Colonic mucosa (tissue), 4 donors: ENCODE measurements at places on chromosomes 13 and 19.

GRCh38 chr13:84417416-84417815 is 535.1 kb upstream of the SLITRK1 start:
- DNase-seq, result no peak

- DNase-seq, result no peak
These were observed 484.2 kb upstream of the SLITRK1 start for GRCh38 chr13:84366506-84366905.

- no peak for DNase-seq
These were observed 2.0 kb downstream of the EPN1 start for GRCh38 chr19:55676889-55677505.

DNA sequence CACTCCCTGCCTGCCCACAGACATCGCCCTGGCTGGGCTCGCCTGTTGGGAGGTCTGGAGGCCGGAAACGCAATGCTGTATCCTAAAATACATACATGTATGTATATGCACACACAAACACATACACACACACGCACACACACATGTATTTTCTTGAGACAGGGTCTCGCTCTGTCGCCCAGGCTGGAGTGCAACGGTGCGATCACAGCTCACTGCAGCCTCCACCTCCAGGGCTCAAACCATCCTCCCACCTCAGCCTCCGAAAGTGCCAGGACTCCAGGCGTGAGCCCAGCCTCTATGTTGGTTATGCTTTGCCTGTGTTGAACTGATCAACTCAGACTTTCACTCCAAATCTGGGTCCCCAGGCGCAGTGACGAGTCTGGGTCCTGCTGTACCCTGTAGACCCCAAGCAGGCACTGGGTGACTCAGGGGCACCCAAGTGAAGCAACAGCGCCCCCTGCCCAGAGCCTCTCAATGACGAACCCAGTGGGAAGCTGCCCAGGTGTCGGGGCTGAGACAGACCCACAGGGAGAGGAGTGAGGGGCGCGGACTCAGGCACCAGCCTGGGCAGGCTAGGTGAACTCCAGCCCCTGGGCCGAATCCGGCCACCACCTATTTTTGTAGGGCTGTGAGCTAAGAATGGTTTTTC is 27.4 kb upstream of the CACTIN start:
- DNase-seq, result no peak

GRCh38 chr13:48318821-48319511 is 15.4 kb downstream of the RB1 start:
- DNase-seq, result peak; percentile 52

- DNase-seq, result no peak
These were observed 1241.5 kb upstream of the MIR17HG start for GRCh38 chr13:90105849-90106496.

DNA sequence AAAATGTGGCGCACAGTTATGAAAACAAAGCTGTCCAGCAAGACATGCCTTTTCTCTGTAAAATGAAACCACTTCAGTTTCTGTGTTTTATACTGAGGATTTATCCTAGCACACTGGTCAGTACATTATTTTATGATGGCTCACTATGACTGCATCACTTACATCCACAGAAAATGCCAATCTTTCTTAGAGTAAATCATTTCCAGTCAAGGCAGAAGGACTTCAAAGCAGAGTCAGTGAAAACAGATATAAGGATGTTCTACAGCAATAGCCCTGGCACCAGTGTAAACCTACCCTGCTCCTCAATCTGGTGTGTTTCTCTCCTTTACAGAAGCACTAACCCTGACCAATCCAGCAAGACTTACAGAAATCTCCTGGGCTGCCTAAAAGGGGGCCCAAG is 473.5 kb downstream of the GPC6 start:
- no peak for DNase-seq

DNA sequence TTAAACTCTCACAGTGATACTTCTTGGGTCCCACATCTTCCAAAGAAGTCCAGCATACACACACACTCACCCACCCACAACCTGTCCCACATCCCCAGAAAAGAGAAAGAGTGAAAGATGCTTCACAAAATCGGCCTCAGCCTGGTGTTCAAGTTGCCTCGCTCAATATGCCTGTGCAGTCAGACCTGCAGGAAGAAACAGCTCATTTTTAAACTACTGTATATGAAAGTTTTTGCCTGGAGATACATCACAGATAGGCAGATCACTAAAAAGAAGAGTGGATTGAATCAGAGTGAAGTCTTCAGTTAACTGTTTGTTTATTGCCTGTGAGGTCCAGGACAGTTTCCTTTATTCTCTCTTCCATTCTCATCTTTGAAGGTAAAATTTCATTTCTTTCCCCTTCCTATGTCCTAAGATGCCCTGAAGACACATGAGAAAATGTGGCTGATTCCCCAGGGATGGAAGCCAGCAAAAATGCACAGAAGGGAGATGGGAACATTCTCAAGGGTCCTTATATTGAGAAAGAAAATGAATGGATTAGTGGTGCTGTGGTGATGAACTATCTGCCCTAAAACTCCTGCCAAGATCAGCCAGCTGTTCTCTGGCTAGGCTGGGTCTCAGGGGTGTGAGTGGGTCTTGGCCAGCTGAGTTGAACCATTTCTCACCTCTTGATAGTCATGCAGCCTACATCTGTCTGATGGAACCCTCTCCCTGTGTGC is 259.0 kb downstream of the ITGBL1 start:
- DNase-seq, result no peak

GRCh38 chr13:58547419-58547818 is 915.9 kb downstream of the PCDH17 start:
- no peak for DNase-seq

- DNase-seq, result no peak
These were observed 96.9 kb downstream of the TRPC4 start for GRCh38 chr13:37772644-37773043.

- DNase-seq, result no peak
These were observed 169.8 kb downstream of the ATP8A2 start for GRCh38 chr13:25541434-25542123.

GRCh38 chr13:30569901-30570576 is 47.7 kb upstream of the USPL1 start:
- DNase-seq, result peak; percentile 24

DNA sequence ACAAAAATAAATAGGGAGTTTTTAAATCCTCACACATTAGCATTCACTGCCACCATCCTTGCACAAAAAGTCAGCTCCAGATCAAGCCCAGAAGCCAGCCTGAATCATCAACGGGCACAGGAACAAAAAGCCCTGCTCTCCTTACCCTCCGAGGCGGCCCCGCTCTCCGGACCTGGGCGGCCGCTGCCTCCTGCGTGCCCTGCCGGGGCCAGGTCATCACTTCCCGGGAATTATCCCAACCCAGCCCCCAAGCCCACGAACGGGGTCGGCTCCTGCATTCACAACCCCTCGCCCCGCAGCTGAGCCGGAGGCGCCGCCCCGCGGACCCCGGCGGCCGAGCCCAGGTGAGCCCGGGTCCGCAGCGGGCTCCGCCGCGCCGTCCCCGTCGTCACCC is 754 bp downstream of the DNAJB1 start:
- no peak for DNase-seq

DNA sequence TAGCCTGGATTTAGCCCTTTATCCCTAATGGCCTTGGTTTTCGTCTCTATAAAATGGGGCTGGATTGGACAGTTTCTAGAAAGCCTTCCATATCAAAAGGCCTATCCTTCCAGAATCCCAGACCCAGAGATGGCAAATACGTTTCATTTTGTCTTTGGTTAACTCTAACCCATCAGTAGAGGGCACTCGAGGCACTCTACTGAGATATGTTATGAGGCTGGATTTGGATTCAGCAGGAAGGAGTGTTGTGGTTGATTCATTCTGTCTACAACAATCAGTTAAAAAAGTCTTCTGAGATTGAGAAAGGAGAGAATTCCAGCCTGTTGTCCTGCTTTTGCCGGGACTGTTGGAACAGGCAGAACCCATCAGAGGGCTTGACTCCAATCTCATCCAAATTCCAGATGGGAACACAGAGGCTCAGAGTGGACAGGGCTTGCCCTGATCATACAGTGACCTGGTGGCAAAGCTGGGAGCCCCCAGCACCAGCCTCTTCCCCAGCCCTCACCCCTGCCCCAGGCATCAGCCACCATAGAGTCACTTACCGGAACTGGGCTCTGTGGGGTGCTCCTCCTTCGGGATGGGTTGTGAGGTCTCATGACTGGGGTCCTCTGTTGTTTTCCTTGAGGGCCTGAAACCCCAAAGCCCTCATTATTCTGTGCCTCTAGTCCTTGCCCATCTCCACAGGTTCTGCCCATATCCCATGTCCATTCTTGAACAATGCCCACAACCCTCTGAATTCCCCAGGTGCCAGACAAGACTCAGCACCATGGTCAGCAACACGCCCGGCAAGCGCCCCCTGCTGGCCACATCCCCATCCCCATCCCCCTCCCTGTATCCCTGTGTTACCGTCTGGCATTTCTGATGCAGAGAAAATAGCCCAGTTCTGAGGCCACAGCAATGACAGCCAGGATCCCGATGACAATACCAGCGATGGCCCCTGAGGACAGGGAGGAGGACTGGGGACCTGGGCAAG is 12.3 kb upstream of the ZNF180 start:
- DNase-seq, result peak; percentile 49

GRCh38 chr13:39283072-39283471 is 244.8 kb downstream of the NHLRC3 start:
- DNase-seq, result no peak

- DNase-seq, result peak; percentile 31
These were observed 92.9 kb upstream of the SGCG start for GRCh38 chr13:23087880-23088279.

GRCh38 chr19:29908963-29909944 is 32.8 kb upstream of the URI1 start:
- DNase-seq, result no peak

DNA sequence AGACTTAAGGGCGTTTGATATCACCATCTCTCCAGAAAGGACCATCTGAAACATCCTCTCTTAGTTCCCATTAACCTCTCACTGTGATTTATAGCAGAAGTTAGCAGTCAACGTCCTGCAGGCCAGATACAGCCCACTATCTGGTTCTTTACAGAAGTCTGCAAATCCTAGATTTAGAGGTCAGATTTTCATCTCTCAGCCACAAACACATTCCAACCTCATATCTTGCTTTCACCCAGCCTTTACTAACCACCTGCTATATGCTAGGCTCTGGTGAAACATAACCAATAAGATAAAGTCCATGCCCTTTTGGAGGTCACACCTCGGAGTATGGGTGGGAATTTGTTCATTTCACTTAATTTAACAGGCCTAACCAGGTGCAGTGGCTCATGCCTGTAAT is 76.8 kb upstream of the CACNA1A start:
- DNase-seq, result no peak

- DNase-seq, result no peak
These were observed 800.1 kb upstream of the PCDH9 start for GRCh38 chr13:68030152-68030809.
